ENCODE measurements at places on chromosomes 3 and 15.

- DNase-seq = no peak
Observed at GRCh38 chr3:5110337-5110736, 11.8 kb upstream of the ARL8B start.

- DNase-seq = no peak
Observed at GRCh38 chr3:85780806-85781205, 822.0 kb downstream of the CADM2 start.

DNA sequence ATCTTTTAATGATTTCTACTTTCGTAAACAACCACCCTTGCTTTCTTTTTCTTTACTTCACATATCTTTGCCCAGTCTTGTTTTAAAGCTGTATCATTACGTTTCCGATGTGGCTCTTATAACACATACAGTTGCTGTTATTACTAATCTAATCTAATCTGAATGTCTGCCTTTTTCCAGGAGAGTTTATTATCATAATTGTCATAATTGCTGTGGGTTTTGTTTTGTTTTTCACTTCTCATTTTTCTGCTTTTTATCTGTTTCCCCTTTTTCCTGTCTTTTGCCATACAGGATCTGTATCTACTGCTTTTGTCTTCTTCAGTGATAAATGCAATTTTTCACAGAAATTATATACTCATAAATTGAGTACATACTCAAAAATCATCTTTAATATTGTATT, 24.9 kb downstream of the HACL1 start:
- DNase-seq = no peak

DNA sequence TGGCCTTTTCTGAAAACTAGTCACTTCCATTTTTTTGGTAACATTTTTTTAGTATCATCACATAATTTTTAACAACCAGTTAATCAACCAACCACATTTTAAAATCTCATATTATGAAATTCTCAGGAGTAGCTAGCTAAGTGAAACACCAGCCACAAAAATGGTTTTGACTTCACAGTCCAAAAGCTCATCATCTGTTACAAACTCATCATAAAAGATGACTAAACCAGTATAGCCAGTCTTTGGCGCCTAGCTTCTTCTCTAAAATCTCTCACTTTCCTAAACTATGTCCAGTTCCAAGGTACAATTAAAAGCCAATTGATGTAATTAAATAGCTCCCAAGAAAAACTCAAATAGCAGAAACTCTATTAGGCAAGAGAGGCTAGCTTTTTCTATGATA, 88.2 kb upstream of the ZNF385D start:
- DNase-seq = no peak

DNA sequence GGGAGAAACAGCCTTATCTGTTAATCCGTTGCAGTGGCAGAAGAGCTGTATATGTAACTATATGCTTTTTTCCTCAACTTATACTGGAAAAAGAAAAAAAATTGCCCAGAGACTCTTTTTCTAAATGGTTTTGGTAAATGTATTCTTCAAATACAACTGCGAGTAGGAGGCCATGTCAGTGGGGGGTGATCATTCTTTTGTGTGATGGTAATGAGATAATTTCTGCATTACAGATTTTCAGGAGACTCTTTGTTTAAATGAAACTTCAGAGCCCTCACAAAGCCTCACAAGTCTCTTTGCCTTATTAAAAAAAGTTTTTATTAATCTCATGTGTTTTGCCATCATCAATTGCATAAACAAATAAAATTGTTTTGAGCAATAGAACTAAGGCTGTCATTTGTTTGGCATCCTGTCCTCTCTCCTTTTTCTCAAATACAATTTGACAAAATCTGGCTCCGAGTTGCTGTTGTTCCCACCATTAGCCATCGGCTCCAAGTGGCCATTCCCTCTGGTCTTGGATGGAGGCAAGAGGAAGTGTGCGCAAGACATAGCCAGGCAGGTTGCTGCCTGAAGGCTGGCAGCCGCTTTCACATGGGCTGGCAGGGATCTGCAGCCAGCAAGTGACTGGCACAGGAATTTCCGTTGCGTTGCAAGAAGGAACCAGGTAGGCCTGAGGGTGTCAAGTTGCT, 116.7 kb downstream of the FNDC3B start:
- DNase-seq = no peak

DNA sequence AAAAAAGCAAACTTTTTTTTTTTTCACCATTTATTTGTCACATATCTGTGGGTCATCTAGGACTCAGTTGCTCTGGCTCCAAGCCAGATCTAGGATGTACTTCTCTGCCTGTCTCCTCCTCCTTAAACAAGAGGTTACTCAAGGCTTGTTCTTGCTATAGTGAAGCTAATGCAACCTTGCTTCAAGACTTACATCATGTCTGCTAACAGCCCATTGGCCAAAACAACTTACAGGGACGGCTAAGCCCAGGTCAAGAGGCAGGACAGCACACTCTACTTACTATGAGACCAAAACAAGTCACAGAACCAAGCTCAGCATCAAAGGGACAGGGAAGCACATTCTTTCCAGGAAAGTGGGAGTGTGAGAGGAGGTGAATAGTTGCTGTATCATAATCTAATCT, 123.8 kb upstream of the BNIP2 start:
- DNase-seq = no peak

- DNase-seq = no peak
Observed at GRCh38 chr3:98013411-98014267, 21.5 kb downstream of the GABRR3 start.

DNA sequence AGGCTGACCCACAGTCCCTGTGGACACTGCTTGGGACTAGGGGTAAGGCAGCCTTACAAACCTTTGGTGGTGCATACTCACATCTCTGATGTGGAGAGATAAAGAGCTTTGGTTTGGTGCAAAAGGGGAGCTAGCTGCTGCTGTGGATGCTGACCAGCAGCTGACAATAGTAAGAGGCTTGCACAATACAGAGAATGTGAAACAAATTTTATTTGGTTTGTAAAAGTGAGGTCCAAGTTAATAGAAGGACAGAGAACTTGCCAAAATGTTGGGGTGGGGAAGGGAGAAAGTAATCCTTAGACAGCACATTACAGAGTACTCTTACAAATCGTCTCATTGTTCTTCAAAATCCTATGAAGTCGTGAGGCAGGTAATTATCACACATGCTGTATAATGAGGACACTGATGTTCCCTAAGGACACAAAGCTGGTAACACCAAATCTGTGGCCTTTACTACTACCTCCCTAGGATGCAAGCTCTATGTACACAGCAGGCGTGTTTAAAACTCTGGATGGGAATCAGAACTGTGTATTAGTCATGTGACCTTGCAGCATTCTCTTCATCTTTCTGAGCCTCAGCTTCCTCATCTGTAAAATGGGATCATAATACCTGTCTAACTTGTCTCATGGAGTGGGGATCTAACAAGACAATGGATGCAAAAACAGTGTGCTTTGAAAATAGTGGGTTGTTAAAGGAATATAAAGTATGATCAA, 21.6 kb downstream of the ARHGAP31 start:
- DNase-seq = no peak

GRCh38 chr15:48433226-48433886, 102.1 kb downstream of the DUT start:
- no peak for DNase-seq

DNA sequence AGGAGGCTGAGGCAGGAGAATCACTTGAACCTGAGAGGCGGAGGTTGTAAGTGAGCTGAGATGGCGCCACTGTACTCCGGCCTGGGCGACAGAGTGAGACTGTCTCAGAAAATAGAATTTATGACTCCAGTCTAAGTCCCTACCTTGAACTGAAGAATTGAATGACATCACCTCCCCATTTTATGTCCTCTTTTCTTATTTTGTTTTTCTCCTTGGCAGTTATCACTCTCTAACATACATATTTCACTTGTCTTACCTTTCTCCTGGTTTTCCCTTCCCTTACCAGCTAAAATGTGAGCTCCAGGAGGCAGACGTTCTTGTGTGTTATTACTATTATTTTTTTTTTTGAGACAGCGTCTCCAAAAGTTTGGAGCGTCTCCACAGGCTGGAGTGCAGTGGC, 7.6 kb downstream of the TATDN2 start:
- DNase-seq = no peak

- DNase-seq = no peak
Observed at GRCh38 chr15:96079882-96080281, 250.6 kb upstream of the NR2F2 start.

DNA sequence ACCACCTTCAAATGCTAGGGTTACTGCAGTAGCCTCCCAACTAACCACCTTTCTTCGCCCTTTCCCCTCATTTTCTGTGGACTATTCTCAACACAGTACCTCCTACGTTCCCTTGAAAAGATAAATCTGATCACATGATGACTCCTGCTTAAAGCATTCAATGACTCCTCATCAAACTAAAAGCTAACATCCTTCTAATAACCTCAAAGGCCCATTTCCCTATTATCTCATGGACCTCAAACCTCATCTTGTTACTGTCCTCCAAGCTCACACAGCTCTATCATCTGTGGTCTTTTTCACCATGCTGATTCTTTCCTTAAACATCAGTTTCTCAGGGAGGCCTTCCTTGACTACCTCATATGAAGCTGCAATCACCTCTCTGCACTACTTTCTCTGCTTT, 29.6 kb downstream of the GADL1 start:
- DNase-seq = no peak

- DNase-seq = no peak
Observed at GRCh38 chr15:66387163-66388042, 691 bp downstream of the MAP2K1 start.

GRCh38 chr3:65402597-65402996, 636.1 kb downstream of the MAGI1 start:
- no peak for DNase-seq

DNA sequence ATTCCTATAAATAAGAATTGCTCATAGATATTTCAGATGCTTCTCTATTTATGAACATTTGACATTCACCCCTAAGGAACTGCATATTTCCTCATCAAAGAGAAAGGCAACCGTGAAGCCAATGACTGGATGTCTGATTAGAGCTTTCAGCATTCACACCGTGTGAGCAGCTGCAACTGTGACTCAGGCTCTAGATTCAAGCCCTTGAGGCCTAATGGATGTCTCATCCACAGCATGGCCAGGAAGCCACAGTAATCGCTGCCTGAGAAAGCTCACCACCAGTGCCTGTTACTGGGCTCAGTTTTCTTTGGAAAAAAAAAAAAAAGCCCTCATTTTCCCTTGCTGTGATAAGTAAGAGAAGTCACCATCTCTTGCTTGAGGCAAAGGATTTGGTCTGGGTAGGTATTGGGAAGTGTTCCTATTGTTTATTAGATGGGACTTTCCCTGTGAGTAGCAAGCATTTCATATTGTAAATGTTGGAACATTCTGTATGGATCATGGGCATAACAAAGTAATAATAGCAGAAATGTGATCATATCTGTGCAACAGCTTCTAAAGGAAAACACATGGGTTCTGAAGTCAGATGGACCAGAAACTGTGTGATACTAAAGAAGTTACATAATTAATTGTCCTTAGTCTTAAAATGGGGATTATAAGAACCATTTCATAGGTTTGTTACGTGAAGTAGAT, 783.7 kb downstream of the AGBL1 start:
- DNase-seq = no peak

- no peak for DNase-seq
Observed at GRCh38 chr15:59251001-59251845, 44.6 kb downstream of the LDHAL6B start.

- no peak for DNase-seq
Observed at GRCh38 chr15:81418891-81419290, 44.9 kb upstream of the TMC3 start.

GRCh38 chr15:41932101-41932500, 38.2 kb upstream of the SPTBN5 start:
- no peak for DNase-seq

GRCh38 chr15:26941489-26941888, 29.5 kb upstream of the GABRG3 start:
- DNase-seq = no peak

GRCh38 chr3:126326629-126327028, 30.6 kb downstream of the KLF15 start:
- no peak for DNase-seq

DNA sequence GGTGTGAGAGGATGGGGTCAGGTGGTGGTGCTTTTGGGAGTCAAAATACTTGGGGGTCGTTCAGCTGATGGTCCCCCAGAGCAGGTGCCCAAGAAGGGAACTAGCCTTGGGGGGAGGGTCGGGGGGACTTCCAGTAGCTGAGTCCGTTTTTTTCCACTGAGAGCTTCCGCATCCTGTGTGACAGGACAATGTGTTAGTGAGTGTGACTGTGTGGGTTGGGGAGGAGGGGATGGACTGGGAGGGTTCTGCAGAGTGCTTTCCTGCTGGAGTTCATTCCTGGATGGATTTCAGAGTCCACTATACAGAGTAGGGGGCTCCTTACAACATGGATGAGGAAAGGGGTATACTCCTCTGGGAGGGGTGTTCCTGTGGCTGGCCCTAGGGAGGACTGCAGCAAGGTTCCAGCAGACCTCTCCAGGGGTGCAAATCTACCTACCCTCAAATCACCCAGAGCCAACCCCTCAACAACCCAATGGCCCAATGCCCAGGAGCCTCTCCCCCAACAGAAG, 601 bp upstream of the HYAL2 start:
- no peak for DNase-seq

DNA sequence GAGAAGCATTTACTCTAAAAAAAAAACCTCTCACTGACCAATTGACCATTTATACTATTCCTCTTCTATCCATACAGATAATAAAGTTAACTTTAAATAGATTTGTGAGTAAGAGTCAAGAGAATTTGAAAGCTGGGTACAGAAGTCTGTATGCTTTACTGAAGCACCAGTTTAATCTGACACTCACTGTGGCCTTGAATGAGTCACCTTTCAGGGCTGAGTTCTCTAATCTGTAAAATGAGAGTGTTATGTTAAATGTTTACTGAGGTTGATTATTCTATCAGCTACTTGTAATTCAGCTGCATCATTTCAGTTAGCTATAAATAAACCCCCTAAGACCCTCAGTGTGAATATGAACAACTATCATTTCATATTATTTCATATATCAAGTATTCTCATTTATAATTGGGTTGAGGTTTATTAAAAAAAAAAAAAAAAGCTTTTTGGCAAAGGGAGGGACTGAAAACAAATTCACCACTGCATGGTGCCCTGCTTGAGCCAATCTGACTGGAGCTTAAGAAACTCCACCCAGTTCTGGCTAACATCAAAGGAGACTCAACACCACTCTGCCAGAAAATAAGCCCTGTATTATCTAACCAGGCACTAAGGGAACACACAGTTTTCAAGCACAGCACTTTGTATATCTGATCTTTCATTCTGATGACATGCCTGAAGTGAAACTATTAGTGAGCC, 2.8 kb downstream of the MAP4 start:
- no peak for DNase-seq

DNA sequence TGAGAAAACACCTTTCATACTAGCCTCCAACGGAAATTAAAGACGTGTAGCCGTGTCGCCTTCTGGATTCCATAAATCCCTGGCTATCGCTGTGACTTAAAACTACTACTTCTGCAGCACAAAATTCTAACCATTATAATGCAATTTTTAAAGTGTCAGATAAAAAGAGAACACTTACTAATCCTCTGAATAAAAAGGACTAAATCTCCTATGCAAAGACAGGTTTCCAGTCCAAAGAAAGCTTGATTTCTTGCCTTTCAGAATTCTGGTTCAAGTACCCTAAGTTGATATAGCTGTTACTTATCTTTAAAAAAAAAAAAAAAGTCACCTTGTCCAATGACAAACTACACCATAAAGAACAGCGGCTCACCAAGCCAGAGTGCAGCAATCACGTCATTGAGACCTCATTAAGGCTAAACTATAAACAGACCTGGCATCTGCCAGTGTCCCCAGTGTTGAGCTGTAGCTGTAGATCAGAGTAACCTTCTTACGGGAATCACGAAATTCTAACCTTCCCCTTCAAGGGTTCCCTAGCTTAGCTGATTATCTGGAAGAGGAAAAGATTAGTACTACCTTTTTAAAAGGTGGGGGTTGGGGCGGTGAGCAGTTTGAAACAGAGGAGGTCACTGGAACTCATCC, 2.2 kb downstream of the ABCC5 start:
- DNase-seq = no peak
